Activated naive CD4-positive, alpha-beta T cell treated with anti-CD3 and anti-CD28 coated beads, Interleukin-2, amount 50 U/mL, for 72 hours (primary cell): ENCODE measurements at places on chromosomes 16 and 17. TPM values are rescaled to one million over a fixed set of nuclear protein-coding genes. Genes with fewer than 3 reads are reported as not detected.
A peak's percentile ranks its signal among the peaks of the same experiment; 100 is the strongest.

- DNase-seq: peak; percentile 54
Observed at GRCh38 chr16:10521681-10522274, 58.6 kb downstream of the EMP2 start.

Gene ALDH3A2
- 19.4 TPM for total RNA-seq

- no peak for DNase-seq
Observed at GRCh38 chr16:20938426-20938825, 37.9 kb downstream of the LYRM1 start.

DNA sequence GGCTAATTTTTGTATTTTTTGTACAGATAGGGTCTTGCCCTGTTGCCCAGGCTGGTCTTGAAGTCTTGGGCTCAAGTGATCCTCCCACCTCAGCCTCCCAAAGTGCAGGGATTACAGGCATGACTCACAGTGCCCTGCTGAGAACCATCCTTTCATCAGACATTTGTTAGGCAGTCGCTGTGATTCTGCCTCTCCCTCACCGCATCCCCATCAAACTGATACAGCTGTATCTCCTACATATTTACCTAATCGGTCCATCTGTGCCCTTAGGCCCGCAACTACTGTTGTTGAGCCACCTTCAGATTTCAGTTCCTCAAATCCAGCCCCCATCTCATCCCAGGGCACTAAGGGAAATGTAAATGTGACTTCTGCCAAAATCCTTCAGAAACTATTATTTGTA, 2.0 kb upstream of the SLC43A2 start:
- no peak for DNase-seq

DNA sequence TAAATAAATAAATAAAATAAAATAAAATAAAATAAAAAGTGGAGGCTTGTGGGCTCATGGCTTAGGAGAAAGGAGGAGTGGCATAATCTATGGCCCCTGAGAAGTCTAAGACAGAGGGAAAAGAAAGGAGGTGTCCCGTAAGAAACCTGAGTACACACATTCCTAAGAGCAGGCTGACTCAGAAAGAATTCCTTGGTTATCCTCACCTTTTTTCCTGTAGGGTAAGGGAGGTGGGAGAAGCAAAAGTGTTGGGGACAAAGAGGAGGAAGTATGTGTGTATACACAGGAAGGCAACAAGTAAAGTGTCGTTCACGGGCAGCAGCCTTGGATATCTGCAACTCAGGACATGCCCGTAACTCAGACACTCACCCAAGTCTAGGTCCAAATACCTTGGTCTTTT, 29.3 kb downstream of the MARF1 start:
- no peak for DNase-seq

GRCh38 chr17:32949181-32949580, 21.2 kb downstream of the TMEM98 start:
- no peak for DNase-seq

- DNase-seq: no peak
Observed at GRCh38 chr16:2952679-2953078, 11.4 kb upstream of the KREMEN2 start.
